ENCODE measurements at places on chromosomes 12 and 14.

GRCh38 chr12:52798003-52798670 is 2.2 kb upstream of the KRT3 start:
- no peak for DNase-seq

GRCh38 chr12:206746-207440 is 7.1 kb downstream of the SLC6A12 start:
- no peak for DNase-seq

- no peak for DNase-seq
Measured at GRCh38 chr14:74843653-74844052, 32.3 kb downstream of the PROX2 start.

GRCh38 chr12:95439461-95440230 is 34.3 kb upstream of the METAP2 start:
- DNase-seq, result no peak

DNA sequence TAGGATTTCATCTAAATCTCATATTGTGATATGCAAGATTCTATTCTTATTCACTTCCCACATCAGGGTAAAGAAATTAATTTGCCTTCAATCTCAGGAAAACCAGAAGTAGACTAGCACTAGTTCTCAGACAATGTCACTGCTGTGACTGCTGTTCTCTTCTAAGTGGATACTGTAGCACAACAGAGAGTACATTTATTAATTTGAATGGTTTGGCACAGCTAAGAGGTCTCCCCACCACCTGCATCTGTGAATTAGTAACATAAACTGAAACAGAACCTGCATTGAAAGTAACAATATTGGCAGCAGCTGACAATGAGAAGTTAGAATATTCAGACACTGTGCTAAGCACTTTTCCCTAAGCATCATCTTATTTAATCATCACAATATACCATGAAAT is 253.1 kb downstream of the PDZRN4 start:
- no peak for DNase-seq

- DNase-seq, result no peak
Measured at GRCh38 chr14:56581041-56581727, 1.6 kb downstream of the TMEM260 start.

DNA sequence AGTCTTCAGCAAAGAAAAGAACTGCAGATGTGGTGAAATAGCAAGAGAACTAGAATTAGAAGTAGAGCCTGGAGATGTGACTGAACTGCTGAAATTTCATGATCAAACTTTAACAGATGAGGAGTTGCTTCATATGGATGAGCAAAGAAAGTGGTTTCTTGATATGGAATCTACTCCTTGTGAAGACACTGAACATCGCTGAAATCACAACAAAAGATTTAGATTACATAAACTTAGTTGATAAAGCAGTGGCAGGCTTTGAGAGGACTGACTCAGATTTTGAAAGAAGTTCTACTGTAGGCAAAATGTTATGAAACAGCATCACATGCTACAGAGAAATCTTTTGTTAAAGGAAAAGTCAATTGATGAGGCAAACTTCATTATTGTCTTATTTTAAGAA is 175.0 kb downstream of the KIF21A start:
- no peak for DNase-seq

GRCh38 chr12:27319848-27320247 is 12.8 kb upstream of the BMAL2 start:
- DNase-seq, result no peak

GRCh38 chr12:82027612-82028011 is 268.5 kb upstream of the PPFIA2 start:
- DNase-seq, result no peak

DNA sequence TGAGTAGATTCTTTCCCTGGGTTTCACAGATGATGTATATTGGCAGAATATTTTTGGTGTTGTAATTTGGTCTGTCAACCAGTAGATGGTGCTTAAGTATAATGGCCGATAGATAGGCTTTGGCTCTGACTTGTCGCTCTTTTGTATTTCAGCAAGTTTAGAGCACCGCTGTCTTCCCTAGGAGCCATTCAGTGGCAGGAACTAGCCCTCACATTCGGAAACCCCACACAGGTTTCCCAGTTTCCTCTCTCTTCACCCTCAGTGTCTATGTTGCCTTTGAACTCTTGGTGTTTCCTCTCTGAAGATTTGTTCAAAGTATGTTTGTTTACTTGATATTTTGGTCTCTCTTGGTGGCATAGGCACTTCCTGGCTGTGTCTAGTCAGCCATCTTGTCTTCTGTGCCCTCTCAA is 102.2 kb downstream of the GPHN start:
- DNase-seq, result no peak

DNA sequence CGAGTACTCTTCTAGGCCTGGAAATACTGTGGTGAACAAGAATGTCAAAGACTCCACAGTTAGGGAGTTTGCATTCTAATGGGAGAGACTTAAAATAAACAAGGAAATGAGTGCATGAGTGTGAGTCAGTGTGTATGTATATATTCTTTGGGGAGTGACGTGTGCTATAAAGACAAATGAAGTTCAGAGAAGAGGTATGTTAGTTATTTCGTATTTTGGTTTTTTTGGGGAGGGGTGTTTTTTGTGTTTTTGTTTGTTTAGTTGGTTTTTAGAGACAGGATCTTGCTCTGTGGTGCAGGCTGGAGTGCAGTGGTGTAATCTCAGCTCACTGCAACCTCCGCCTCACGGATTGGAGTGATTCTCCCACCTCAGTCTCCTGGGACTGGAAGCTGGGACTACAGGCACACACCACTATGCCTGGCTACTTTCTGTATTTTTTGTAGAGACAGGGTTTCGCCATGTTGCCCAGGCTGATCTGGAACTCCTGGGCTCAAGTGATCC is 74.3 kb downstream of the SRGAP1 start:
- no peak for DNase-seq
